ENCODE measurements at places on chromosomes 13 and 19. TPM values are rescaled to one million over a fixed set of nuclear protein-coding genes. Genes with fewer than 3 reads are reported as not detected.

The KCNRG gene
- 0.27 TPM for total RNA-seq

The SRRM5 gene
- total RNA-seq, result 0.25 TPM

The UHRF1 gene
- total RNA-seq, result 0.20 TPM

The ZNF470 gene
- 0.56 TPM for total RNA-seq

The CFAP97D2 gene
- total RNA-seq, result 0.52 TPM

The TMEM38A gene
- total RNA-seq, result 0.59 TPM

The PTPRS gene
- total RNA-seq, result 6.3 TPM

The ATP8A2 gene
- 0.22 TPM for total RNA-seq

The FCHO1 gene
- 40.7 TPM for total RNA-seq

The TARM1 gene
- total RNA-seq, result not detected

Measured in CD4-positive, alpha-beta T cell (primary cell).